ENCODE measurements at places on chromosomes 1 and 21.
A peak's percentile ranks its signal among the peaks of the same experiment; 100 is the strongest.

DNA sequence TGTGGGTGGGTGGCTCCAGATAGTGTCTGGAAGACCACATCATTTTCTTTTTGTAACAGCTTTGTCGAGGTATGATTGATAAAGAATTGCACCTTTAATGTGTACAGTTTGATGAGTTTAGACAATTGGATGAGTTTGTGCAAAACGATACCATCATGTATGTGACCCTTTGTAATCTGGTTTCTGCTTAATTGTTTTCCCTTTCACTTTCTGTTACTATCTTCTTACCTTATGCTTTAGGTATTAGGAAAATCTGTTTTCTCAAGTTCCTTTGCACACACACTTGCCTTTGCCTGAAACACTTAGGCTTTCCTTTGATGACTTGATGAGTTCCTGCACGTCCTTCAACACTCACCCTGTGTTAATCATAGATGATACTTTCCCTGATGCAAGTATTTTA is 6.8 kb downstream of the OR10Z1 start:
- no peak for DNase-seq

DNA sequence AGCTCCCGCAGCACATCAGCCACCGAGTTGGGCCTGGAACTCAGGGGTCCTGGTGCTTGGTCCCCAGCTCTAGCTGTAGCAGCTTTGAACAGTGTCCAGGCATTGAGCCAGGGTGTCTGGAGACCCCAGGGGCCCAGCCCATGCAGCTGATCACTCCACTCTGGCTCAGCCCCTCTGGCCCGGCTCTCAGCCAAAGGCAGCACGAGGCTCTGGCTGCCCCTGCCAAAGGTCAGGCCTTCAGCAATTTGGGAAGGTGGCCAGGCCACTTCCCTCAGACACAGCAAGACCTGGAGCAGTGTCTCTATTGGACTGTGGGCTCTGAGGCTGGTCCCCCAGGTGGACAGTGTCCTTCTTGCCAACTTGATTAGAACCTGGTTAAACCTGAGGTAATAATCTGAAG is 34.4 kb upstream of the RNF19B start:
- DNase-seq = no peak

GRCh38 chr1:33349081-33349759 is 28.3 kb upstream of the A3GALT2 start:
- DNase-seq = peak; percentile 80

GRCh38 chr1:201127755-201128455 is 921 bp upstream of the ASCL5 start:
- DNase-seq = peak; percentile 15

DNA sequence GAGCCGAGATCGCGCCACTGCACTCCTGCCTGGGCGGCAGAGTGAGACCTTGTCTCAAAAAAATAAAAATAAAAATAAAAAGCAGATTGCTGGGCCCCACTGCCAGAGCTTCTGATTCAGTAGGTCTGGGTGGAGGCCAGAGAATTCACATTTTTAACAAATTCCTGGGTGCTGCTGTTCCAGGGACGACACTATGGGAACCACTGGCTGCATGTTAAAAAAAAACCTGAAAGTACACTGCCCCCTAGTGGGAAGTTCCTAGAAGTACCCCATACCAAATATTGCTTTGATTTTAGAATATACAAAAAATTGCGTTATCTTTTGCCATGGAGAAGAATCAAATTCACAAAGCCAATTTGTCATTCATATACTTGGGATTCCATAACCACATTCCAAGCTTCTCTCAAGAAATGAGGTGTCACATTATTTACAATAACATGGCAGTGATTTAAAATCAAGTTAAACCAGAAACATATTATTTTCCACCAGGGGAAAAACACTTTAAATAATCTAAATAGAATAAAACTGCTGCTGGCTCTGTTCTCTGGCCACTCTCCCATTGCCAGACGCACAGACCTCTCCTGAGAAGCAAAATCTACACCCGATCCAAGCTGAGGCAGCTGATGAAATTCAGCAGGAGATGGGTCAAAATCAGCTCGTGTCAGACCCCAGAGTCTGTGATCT is 27.4 kb downstream of the SYF2 start:
- DNase-seq = no peak

GRCh38 chr1:213388199-213388598 is 337.2 kb downstream of the RPS6KC1 start:
- DNase-seq = no peak

GRCh38 chr1:118902711-118903191 is 85.4 kb downstream of the TBX15 start:
- no peak for DNase-seq

- no peak for DNase-seq
Measured at GRCh38 chr1:13662493-13662892, 37.5 kb upstream of the PRDM2 start.

DNA sequence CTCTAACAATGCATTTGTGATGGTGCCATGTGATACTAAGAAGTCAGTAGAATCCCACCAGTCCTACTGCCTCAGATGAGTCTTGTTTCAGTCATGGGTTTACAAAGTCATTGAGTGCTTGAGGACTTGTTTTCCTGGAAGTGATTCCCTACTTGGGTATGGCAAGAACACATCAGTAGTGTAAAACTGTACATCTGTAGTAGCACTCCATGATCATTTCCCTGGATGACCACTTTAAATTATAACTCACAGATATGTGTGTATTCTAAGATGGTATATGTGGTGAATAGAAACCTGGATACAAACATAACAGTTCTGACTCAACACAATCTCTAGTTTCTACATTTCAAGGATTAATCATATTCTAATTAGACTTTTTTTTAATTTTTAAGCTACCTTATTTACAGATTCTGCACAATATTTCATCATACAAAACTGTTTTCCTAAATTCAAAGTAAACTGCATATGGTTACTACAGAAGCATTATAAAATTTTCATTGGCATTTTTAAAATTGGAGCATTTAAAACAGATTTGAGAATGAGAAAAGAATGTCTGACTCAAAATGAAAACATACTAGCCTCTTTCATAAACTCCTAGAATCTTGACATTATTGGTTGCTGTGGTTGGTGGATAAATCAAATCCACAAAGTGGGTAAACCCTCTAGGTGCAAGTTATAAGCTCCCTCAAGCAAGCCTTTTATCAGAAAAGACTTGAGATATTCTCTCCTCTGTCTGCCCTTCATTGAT is 6.8 kb upstream of the PSMG1 start:
- DNase-seq = no peak

GRCh38 chr21:26659182-26659581 is 86.1 kb upstream of the CYYR1 start:
- DNase-seq = no peak

- no peak for DNase-seq
Measured at GRCh38 chr21:26849428-26850115, 4.4 kb upstream of the ADAMTS1 start.

GRCh38 chr1:65105596-65105995 is 42.4 kb upstream of the AK4 start:
- no peak for DNase-seq

- DNase-seq = peak; percentile 79
Measured at GRCh38 chr21:43333298-43334062, 93.5 kb downstream of the SIK1 start.

GRCh38 chr1:117608115-117608615 is 2.3 kb downstream of the TENT5C start:
- DNase-seq = no peak

- no peak for DNase-seq
Measured at GRCh38 chr1:7912743-7913557, 27.7 kb downstream of the TNFRSF9 start.

- no peak for DNase-seq
Measured at GRCh38 chr1:233598891-233599541, 14.9 kb upstream of the KCNK1 start.

GRCh38 chr1:220188538-220188937 is 83.7 kb downstream of the RAB3GAP2 start:
- DNase-seq = no peak

GRCh38 chr1:187942986-187943385 is 1114.2 kb downstream of the PLA2G4A start:
- no peak for DNase-seq

GRCh38 chr21:45042664-45043161 is 31.7 kb upstream of the ADARB1 start:
- no peak for DNase-seq

- DNase-seq = no peak
Measured at GRCh38 chr1:109312978-109313775, 6.4 kb upstream of the MYBPHL start.

DNA sequence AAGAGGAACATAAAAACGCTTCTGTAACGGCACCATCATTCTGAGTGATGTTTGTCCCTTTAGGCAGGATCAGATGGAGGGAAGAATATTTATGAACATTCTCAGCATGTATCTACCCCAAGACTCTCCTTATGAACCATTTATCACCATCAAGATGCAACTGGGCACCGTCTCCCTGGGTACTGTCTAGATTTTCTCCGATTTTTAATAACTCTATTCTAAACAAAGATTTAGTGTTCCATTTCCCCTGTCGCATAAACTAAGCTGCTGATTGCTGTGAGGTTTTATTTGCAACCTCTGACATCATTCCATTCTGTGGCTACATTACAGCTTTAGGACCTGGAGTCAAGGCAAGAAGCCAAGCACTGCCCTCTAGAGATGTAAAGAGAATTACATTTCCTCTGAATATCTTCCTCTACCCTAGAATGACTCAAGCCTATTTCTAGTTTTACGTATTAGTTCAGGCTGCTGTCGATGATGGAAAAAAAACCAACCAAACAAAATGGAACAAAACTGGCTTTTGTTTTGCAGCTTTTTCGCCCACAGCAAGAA is 130.1 kb upstream of the MAP1LC3C start:
- no peak for DNase-seq

- no peak for DNase-seq
Measured at GRCh38 chr1:234853906-234854644, 244.1 kb upstream of the IRF2BP2 start.

- DNase-seq = no peak
Measured at GRCh38 chr1:54017979-54018378, at the start of gene LDLRAD1. TSS of gene LDLRAD1 (minus strand) at chr1:54018186. CDS start at chr1:54018112, 74 bp downstream.

DNA sequence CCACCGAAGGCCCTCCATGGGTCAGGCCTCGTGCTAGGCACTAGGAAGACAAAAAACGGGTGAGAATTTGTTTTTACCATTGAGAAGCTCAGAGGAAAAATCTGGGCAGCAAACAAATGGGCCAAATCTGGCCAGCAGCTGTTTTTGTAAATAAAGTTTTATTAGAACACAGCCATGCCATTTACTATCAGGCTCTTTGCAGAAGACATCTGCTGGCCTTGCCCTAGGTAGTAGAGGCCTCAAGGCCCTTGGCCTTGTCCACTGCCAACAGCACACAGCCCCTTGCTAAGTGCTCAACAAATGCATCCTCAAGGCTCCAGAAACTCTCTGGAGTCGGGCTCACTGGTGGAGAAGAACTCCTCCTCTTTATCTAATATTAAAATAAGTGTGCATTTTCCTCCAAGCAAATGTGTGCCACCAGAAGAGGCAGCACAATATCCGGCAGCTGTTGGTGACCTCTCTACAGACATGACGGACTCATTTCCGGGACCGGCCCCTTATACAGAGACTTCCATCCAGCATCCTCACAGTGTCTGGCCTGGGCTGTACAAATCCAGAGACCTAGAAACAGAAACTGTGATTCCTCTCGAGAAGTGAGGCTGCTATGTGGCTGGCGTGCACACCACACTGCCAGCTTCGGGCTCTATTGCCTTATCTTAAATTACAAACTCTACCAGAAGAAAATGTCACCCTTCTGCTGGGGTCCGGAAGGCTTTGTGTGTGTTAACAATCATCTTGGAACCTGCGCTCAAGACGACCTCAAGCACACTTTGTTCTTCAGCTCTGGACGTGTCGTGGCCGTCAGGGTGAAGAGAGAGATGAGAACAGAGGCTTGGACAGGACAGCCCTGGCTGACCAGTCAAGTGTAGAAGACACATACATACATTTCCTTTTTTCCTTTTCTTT is 203.9 kb downstream of the TOMM20 start:
- DNase-seq = no peak

DNA sequence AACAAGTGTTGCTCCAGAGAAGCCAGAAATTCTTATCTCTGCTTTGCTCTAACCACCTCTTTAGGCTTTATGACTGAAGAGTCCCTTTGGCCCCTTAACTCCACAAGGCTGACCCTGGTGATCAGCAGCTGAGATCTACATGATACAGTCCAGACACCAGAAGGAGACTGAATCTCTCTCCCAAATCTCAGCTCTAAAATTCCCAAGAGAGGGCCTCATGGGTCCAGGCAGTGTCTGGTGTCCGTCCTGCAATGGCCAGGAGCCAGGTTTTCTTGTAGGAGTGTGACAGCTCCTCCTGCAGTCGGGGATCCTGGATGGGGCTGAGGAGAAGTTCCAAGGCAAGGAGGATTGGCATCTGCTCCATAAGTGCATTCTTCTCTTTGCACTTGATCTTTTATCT is 35.3 kb downstream of the L1TD1 start:
- no peak for DNase-seq

- no peak for DNase-seq
Measured at GRCh38 chr1:30363031-30363430, 360.4 kb downstream of the MATN1 start.

- DNase-seq = no peak
Measured at GRCh38 chr21:24123785-24124184, 1483.5 kb downstream of the MRPL39 start.

DNA sequence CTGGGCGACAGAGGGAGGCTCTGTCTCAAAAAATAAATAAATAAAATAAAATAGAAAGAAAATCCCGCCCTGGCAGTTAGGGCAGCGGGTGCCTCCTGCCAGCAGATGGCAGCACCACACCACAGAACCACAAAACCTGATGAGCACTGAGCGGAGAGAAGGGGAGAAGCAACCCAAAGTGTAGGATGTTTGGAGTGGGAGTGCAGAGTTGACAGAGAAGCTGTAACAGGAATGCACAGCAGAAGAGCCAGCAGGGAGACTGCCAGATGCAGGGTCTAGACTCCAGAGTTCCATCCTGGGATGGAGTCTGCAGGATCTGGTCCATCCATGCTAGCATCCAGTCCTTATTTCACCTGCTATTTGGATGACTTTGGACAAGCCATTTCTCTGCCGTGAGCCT is 29.7 kb upstream of the KIRREL1 start:
- peak; percentile 62 for DNase-seq

DNA sequence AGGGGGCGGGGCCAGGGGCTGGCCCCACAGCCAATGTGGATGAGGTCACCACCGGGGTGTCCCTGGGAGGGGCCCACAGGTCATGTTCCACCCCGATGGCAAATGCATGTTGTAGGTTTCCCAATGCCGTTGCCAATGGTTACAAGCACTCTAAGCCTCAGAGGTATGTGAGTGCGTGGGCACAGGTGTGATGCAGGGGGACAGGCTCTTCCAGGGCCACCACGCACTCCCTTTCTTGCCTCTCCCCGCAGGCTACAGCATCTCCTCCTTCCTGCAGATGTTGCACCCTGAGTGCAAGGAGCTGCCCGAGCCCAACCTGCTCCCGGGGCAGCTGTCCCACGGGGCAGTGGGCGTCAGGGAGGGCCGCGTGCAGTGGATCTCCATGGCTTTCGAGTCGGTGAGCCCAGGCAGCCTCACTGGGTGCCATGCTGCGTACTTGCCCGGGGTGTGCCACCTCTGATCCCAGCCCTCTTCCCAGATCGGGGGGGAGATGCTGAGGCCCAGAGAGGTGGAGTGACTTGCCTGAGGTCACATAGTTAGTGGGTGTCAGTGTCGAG is 52.4 kb downstream of the DISP3 start:
- DNase-seq = no peak
